ENCODE measurements at places on chromosomes 2 and 18.

DNA sequence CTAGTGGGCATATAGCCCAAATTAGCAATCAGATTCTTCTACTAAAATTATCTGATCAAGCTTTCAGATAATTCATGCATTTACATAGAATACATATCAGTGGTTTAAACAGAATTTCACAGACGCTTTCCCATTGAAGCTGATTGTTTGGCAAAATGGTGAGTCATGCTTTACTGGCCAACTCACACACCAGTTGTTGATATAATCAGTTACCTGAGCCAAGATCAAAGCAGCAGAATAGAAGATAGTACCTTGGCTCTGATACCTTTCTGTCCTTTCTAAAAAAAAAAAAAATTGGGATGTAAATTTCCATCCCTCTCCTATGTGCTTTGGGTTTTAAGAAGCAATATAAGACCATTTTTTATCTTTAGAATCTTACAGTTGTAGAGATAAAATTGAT is 178.0 kb downstream of the MCFD2 start:
- peak; percentile 28 for DNase-seq

DNA sequence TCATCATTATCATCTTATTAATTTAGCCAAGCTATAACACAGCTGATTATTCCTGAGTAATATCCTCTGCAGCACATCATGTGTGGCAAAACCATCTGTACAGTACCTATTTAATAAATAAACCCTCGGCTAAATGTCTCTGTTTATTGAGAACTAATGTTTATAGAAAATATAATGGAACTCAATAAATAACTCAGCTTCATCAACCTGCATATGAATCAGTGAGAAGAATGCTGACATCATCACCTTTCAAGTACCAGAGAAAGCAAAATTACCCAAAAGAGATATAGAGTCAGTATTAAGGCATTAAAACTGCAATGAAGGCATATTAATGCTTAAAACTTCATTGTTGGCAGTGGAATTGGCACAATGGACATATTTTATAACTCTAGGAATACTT is 558.3 kb downstream of the PLCL1 start:
- no peak for DNase-seq

GRCh38 chr2:172100080-172100934 is 2.4 kb downstream of the DLX2 start:
- no peak for DNase-seq

GRCh38 chr18:54392543-54393023 is 34.9 kb downstream of the C18orf54 start:
- no peak for DNase-seq

All from kidney epithelial cell (primary cell).